ENCODE measurements at places on chromosomes 2 and 18.

DNA sequence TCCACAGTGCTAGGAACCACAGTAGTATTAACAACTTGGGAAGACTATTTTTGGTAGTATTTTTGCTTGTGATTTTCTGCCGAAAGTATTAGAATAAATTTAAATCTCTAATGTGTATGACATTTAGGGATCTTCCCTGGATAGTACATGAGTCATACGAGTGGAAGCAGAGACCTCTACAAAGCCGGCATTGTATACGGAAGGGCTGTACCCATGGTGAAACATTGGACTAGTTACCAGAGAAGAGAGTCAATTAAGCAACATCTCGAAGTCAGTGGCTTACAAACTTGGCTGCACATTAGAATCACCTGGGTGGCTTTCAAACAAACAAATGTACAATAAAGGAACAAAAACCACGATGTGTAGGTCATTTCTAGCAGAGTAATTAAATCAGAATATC lies 1131.7 kb upstream of the LRRTM1 start:
- DNase-seq = no peak

GRCh38 chr2:97951155-97951680 lies 44.5 kb downstream of the TMEM131 start:
- no peak for DNase-seq

DNA sequence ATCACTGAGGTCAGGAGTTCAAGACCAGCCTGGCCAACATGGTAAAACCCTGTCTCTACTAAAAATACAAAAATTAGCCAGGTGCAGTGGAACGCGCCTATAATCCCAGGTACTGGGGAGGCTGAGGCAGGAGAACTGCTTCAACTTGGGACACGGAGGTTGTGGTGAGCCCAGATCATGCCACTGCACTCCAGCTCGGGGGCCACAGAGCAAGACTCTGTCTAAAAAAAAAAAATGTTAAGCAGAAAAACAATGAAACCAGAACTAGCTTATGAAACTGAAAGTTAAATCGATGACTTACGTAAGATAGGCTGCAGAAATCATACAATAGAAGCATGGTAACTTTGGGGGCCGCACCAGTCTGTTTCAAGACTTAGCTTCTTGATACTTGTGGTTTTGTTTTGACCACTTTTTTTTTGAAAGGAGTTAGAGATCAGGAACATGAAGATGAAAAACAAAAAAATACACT lies 6.2 kb upstream of the GPR155 start:
- DNase-seq = no peak

GRCh38 chr2:120576509-120577474 lies 158.9 kb upstream of the GLI2 start:
- no peak for DNase-seq

DNA sequence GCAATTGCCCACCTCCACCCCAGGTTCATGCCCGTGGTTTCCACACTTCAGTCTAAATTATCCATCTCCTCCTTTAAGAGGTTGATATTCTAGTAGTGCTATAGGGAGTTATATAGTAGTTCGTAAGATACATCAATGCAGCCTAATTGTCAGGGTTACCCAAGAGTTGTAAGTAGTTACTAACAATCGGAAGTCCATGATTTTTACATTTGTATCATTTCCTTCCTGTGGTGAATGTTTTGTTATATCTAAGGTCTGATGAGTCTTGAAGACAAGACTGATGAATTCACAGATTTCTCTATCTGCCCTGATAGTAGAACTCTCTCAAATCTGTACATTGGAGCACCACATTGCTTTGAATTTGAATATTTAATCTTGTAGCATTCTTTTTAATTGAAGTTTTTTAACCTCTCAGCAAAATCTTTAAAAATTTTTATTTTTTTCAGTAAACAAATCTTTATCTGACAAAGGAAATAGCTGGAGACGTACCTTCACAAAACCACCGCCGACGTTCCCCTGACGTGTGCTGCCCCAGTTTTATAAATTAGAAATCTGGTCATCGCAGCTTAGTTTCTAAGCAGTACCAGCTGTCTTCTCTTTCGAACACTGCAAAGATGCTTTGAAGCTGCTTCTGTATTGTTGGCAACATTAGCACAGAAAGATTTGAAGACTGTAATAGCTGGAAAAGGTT lies 264.5 kb downstream of the SOCS6 start:
- DNase-seq = no peak

DNA sequence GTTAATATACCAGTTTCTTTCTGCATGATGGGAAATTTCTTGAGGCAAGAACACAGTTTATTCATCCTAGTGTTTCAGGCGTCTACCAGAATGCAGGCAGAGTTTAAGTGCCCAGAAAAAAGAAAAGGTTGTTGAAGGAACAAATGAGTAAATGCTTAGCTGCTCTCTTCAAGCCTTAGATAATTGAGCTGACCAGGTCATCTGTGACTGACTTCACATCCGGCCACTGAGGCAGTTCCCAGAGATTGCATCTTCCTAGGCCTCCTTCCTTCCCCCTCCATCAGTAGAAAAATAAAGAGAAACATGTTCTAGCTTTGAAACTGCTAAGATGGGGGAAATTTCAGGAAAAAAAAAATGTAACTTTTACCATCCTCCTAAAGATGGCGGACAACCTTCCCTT lies 9.4 kb upstream of the TMEM163 start:
- no peak for DNase-seq

GRCh38 chr2:222862106-222862908 lies 1.5 kb downstream of the ACSL3 start:
- DNase-seq = no peak

- DNase-seq = peak; percentile 10
Observed at GRCh38 chr2:181916726-181917718, 25.5 kb downstream of the ITPRID2 start.

DNA sequence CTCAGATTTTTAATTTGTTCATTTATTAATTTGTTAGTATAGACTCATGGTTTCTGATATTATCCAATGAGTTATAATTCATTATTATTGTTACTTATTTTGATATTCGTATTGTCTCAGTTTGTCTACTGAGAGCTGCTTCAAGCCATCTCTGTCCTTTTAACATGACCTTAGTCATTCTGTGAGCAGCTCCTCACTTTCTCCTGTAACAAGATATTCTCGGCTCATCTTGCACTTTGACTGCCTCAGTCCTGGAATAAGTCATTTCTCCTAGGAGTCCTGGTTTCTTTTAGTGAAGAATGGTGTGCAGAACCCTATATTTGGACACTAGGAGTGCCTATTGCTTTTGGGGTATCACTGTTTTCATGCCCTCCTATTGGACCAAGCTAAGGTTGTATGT lies 13.2 kb downstream of the ASB1 start:
- no peak for DNase-seq

DNA sequence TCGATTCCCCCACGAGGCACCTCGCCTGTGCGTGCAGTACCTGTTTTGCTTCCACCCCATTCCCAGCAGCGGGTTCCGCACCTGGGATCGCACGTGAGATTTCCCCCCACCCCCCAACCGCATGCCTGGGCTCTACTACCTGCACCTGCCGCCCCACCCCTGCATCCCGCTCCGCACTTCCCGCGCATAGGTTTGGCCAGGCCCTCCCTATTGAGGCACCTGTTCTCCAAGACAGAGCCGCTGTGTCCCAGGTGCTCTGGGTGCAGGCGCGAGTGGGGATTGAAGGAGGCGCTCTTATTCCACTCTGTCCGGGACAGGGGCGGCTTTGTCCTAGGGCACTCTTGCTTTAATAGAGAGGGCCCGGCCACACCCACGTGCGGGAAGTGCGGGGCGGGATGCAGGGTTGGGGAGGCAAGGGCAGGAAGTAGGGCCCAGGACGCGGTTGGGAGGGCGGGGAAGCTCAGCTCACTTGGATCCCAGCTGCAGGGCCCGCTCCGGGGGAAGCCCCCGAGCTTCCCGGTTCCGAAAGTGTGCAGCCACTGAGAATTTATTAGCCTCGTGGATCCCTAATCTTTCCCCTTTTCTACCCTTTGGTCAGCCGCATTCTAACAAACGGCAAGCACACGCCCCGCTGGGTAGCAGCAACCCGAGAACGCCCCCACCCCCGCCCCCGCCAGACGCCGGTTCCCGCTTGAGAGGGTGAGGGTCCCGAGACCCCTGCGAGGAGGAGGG lies 670 bp upstream of the MOCOS start:
- DNase-seq = no peak

GRCh38 chr2:178152033-178152432 lies 39.8 kb downstream of the RBM45 start:
- DNase-seq = no peak

DNA sequence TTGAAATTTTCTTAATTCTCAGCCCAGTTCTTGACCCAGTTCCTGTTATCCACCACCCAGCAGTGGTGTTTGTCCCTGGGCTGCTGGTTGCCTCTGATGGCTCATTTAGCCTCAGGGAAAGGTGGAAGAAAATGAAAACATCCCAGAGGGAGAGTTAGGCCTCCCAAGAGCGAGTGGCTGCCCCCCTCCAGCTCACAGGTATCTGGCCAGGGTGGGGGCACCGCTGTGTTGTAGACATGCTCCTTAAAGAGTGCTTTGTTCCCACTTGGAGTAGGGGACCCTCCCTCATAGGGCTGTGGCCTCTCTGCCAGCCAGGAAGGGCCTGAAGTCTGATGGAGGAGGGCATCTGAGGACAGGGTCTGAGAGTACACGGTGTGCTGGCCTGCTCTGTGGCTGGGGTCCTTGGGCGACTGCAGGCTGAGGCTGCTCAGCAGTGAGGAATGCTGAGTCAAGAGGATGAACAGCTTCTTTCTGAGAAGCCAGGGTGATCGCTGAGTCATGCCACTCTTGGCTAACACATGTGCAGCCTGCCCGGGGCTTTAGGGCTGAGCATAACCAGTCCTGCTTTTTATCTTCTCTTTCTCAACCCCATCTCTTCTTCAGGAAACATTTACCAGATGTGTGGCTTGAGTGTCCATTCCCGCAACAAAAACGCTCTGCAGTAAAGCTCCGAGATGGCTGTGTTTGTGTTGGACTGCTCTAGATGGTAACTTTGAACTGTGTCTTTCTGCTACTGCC lies 72.3 kb downstream of the IL1R2 start:
- peak; percentile 84 for DNase-seq

DNA sequence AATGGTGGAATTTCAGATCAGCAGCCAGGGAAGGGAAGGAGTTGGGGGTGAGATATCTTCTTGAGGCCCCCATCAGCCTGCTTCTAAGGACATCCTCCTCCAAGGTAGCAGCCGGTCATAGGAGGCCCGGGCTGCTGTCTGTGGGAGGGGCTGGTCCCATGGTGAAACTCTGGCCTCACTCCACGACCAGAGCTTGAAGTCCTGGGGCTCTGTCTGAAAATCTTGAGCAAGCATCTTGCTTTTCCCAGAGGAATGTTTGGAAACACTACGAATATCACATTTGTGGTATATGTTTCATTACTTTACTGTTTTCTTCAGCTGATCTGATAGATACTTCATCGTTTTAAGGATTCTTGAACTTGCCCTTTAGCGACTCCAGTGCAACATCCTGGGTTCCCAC lies 103.7 kb downstream of the CTAGE1 start:
- no peak for DNase-seq

DNA sequence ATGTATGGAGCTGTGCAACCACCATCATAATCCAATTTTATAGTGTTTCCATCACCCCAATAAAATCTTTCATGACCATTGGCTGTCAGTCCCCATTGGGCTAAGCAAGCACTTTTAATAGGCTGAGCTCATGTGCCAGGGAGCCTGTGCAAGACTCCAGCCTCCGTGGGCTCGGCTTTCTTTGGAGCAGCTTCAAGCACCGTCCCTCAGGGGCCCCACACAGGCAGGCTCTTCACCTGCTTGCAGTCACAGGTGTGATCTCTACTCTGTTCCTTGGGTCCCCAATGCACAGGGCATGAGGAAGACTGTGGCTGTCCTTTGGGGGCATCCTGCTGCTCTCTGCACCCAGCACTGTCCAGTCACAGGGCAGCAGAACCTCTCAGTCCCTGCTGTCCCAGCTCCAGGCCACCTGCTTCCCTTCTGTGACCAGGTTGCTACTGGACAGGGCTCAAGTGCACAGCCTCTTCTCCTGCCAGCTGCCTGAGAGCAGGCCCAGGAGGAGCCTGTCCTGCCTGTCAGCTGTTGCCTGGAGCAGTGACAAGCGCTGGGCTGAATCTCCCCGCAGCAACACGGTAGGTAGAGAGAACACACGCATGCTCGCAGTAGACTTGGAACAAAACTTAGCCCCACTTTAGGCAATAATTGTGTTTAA lies 40.7 kb upstream of the TMEM131 start:
- DNase-seq = no peak
